ENCODE measurements at places on chromosomes 13 and 19.

DNA sequence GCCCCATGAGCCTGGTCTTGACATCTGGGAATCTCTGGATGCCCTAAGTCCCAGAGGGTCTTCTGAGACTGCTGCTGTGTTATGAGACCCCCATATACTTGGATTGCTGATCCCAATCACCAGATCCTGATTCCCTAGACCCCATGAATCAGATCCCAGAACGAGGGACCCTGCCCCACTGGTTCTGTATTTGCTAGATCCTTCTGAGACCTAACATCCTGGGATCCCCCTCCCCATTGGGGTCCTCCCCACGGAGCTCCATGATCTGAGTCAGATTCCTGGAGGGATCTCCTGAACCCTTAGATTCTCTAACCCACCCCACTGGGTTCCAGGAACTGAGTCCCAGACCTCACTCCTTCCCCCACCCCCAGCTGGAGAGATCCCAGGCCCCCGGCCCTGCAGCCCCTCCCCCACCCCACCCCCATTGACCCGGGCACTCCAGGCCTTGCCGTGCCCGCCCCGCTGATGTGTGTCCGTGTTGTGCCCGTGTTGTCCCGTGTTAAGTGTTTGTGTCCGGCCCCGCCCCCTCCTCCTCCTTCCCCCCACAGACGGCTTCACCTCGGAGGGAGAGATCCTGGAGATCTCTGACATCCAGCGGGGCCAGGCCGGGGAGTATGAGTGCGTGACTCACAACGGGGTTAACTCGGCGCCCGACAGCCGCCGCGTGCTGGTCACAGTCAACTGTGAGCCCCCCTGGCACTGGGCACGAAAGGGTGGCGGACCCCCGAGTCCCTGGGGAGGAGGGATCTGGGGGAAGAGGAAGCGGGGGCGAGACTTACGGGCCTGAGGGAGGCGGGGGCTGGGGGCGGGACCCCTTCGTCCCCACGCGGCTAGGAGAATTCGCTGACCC lies 15.0 kb downstream of the IGLON5 start:
- no peak for DNase-seq

DNA sequence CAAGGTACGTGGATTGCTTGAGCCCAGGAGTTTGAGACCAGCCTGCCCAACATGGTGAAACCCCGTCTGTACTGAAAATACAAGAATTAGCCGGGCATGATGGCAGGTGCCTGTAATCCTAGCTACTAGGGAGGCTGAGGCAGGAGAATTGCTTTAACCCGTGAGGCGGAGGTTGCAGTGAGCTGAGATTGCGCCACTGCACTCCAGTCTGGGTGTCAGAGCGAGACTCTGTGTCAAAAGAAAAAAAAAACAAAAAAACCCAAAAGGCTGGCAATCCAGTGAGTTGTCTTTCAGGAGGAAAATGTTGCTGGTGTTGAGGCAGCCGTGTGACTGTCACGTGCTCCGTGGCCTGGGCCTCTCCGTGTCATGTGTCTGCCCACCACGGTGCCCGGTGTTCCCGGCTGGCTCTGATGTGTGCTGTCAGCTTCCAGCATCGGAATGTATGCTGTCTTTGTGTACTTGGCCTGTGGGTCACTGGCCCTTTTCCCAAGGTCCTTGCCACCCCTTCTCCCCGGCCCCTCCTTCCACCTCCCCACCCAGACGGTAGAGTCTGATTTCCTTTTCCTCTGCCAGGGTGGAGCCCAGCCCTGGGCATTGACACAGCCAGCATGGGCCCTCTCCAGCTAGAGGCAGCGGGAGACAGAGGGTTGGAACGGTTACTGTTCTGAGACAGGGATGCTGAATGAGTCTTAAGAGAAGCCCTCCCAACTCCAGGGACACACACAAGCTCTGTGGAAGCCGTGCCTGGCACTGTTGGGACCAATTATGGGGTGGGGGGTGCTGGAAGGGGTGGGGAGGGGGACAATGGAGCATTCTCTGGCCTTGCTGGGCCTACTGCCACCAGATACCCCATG lies 7.2 kb upstream of the TUBB4A start:
- no peak for DNase-seq

DNA sequence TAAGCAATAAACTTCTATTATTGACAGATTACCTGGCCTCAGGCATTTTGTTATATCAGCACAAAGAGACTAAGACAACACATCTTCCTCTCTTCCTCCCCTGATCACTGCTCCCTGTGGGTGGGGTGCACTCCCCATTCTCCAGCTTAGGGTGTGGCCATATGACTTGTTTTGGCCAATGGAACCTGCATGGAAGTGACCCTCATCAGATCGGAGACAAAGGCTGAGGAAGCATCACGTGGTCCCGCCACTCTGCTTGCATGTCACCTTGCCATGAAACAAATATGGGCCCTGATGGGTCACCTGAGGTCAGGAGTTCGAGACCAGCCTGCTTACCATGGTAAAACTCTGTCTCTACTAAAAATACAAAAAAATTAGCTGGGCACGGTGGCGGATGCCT lies 13.7 kb upstream of the CCL25 start:
- no peak for DNase-seq

GRCh38 chr13:39253774-39254173 lies 215.5 kb downstream of the NHLRC3 start:
- no peak for DNase-seq

- no peak for DNase-seq
Observed at GRCh38 chr19:46303691-46304397, 7.0 kb downstream of the HIF3A start.

DNA sequence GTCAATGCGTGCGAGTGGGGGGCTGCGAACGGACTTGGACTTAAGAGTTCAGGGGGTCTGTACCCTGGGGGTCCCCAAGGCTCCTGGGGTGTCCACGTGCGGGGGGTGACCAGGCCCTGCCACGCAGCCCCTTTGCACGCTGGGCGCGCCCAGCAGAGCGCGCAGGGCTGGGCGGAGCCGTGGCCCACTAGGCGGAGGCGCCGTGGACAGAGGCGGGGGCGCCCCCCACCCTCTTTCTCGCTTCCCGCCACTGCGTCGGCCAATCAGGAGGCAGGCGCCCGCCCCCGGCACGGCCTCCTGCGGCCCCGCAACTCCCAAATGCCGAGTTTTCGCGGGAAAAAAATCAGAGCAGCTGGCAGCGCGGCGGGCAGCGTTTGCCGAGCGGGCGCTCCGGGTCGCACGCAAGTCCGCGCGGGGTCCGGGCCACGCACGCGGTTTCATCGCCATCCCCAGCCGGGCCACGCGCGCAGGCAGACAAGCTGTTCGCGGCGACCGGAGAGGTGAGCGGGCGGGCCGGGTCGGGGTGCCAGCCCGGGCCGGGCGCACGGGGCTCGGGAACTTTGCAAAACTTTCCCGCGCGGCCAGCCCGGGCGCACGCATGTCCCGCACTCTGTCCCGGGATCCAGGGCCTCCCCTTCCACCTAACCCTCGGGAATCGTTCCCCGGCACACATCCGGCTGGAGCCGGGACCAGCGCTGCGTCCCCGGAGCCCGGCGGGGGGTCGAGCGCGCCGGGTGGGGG lies at the start of gene UHRF1:
UHRF1 (plus strand) TSS at position 346 of the 741 bp plus-strand sequence. CDS start 1,385 bp downstream, outside the sequence.
- DNase-seq, result peak; percentile 65

GRCh38 chr19:19409205-19409604 lies 3.7 kb downstream of the GATAD2A start:
- DNase-seq, result no peak

- DNase-seq, result no peak
Observed at GRCh38 chr19:39746836-39747529, 9.2 kb upstream of the CLC start.

DNA sequence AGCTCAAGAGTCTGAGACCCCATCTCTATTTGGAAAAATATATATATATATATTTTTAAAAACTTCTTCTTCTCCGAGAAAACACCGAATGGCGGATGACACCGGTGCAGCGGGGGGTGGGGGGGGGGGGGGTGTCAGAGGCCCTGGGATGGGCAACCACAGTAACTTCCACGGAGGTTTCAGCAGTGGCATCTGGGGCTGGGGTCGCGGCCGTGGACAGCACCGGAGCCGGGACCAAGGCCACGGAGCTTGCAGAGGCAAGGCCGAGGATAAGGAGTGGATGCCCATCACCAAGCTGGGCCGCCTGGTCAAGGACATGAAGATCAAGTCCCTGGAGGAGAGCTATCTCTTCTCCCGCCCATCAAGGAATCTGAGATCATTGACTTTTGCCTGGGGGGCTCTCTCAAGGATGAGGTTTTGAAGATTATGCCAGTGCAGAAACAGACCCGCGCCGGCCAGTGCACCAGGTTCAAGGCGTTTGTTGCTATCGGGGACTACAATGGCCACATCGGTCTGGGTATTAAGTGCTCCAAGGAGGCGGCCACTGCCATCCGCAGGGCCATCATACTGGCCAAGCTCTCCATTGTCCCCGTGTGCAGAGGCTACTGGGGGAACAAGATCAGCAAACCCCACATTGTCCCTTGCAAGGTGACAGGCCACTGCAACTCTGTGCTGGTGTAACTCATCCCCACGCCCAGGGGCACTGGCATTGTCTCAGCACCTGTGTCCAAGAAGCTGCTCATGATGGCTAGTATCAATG lies 59.0 kb downstream of the EPS15L1 start:
- DNase-seq, result no peak

DNA sequence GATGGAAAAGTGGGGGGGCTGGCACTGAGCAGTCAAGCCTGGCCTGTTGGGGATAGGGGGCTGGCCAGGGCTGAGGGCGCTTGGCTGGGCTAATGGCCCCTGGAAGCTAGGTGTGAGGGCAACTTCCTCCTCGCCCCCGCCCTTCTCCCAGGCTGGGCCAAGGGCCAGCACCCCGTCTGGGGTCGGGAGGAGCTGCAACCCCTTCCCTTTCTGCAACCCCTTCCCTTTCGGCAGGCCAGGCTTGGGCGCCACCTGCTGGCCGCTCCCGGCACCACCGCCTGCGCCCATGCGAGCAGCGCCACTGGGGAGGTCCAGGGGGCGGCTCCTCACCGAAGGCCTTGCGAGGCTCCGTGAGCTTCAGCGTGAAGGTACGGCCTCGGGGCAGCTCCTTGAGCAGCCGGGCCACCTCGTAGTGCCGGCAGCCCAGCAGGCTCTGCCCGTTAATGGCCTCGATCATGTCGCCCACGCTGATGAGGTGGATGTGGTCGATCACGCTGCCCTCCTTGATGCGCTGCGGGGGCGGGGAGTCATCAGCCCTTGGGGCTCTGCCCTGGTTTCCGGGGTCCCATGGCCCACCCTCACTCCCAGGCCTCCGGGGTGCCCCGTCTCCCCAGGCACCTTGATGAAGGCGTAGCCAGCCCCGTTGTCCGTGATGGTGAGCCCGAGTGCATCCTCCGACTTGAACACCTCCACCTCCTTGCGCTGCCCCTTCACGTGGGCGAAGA lies 5.0 kb upstream of the PTGER1 start:
- peak; percentile 79 for DNase-seq

DNA sequence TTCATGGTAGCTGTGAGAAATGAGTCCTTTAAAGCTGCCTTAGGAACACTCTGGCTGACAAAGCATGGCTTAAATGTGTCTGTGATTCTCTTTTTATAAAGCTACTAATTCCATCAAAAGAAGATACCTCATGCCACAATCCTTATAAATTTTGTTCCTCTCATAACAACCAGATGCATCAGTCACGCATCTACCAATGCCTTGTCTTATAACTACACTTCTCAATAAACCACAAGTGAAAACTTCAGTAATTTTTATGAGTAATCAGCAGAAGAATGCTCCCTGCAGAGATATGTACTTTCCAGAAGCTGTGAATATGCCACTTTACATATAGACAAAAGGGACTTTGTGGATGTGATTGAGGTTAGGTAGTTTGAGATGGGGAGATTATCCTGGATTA lies 147.8 kb downstream of the SUCLA2 start:
- DNase-seq, result no peak

GRCh38 chr13:99265821-99266426 lies 7.7 kb upstream of the GPR18 start:
- no peak for DNase-seq

GRCh38 chr13:79917628-79918027 lies 423.3 kb downstream of the SPRY2 start:
- DNase-seq, result no peak

GRCh38 chr13:76953968-76954367 lies 5.7 kb downstream of the ACOD1 start:
- no peak for DNase-seq

DNA sequence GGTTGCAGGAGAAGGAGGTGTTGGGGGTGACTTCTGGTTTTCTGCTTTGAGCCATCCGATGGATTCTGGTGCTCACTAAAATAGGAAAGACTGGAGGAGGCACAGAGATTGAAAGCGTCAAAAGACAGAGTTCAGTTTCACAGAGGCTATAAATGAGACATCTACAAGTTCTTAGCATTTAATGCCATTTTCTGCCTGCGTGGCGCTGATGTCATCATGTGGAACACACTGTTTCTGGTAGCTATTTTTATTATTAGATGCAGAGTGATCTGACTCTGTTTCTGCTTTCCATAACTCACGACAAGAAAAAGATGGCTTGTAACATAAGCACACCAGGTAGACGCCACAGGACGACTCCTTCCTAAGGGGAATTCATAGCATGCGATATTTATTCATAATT lies 3.3 kb upstream of the SLC39A3 start:
- DNase-seq, result no peak

GRCh38 chr13:53411463-53411862 lies 382.9 kb downstream of the OLFM4 start:
- DNase-seq, result no peak

- DNase-seq, result peak; percentile 30
Observed at GRCh38 chr13:113862931-113863523, 849 bp downstream of the GAS6 start.

- DNase-seq, result no peak
Observed at GRCh38 chr19:36049080-36049698, 4.9 kb downstream of the THAP8 start.

- DNase-seq, result no peak
Observed at GRCh38 chr13:73075546-73075945, 16.7 kb downstream of the KLF5 start.

- peak; percentile 80 for DNase-seq
Observed at GRCh38 chr19:54464630-54465425, 1.2 kb upstream of the LENG9 start.

DNA sequence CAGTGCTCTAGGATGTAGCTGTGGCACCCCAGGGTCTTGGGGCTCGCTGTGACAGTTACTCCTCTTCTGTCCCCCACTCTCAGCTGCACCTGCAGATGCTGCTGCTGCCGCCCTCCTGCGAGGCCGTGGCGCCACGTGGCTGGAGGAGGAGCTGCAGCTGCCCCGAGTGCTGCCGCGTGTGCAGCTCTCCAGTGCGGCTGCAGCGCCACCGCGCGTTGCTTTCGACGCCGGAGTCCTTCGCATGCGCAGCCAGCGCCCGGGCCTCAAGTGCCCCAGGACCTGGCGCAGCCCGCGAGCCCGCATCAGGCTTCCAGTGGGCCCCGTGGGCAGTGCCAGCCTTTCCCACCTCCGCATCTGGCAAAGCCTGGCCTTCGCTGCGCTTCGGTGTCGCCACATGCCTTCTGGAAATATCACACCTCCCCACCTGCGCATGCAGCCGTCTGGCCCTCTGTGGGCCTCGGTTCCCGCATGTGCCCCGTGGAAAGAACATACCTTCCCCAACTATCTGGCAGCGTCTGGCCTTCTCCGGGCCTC lies 692 bp upstream of the ZNF580 start:
- DNase-seq, result peak; percentile 71
